ENCODE measurements at places on chromosomes 1 and 21. TPM values are rescaled to one million over a fixed set of nuclear protein-coding genes. Genes with fewer than 3 reads are reported as not detected.
A peak's percentile ranks its signal among the peaks of the same experiment; 100 is the strongest.

- no peak overlapping the region for H3K4me3 ChIP-seq
- H3K4me1 ChIP-seq: no peaks in the 10 kb centered on the region
- no peak overlapping the region for H3K27ac ChIP-seq
- H3K27me3 ChIP-seq: no peaks in the 10 kb centered on the region
These were observed 50.1 kb downstream of the NDUFS5 start for GRCh38 chr1:39076127-39076798.

GRCh38 chr1:158155673-158156072, 25.0 kb upstream of the CD1D start:
- H3K36me3 ChIP-seq: no peaks in the 10 kb centered on the region
- H3K4me3 ChIP-seq: no peak overlapping the region
- peaks cover 17% of the 10 kb centered on the region for H3K27me3 ChIP-seq
- no peaks in the 10 kb centered on the region for H3K4me1 ChIP-seq
- no peak for DNase-seq

GRCh38 chr1:175204330-175204729, 11.8 kb upstream of the KIAA0040 start:
- H3K4me1 ChIP-seq: peaks cover 20% of the 10 kb centered on the region
- H3K4me3 ChIP-seq: no peak overlapping the region
- no peak overlapping the region for H3K27ac ChIP-seq
- no peak for DNase-seq
- no peaks in the 10 kb centered on the region for H3K27me3 ChIP-seq

The C1orf87 gene
- total RNA-seq: not detected

- H3K4me1 ChIP-seq: no peaks in the 10 kb centered on the region
- no peak overlapping the region for H3K27ac ChIP-seq
- H3K4me3 ChIP-seq: no peak overlapping the region
These were observed 98.4 kb upstream of the KAZN start for GRCh38 chr1:14500041-14500440.

The GOLT1A gene
- not detected for total RNA-seq

The ADCY10 gene
- total RNA-seq: not detected

The TMEM269 gene
- not detected for total RNA-seq

The FAM229A gene
- 11.6 TPM for total RNA-seq

The TDRD5 gene
- not detected for total RNA-seq

The LENEP gene
- 0.88 TPM for total RNA-seq

- no peaks in the 10 kb centered on the region for H3K4me1 ChIP-seq
- no peak overlapping the region for H3K4me3 ChIP-seq
- no peaks in the 10 kb centered on the region for H3K36me3 ChIP-seq
- no peaks in the 10 kb centered on the region for H3K27me3 ChIP-seq
These were observed 24.2 kb upstream of the CACNA1E start for GRCh38 chr1:181459067-181459466.

- DNase-seq: no peak
- no peak overlapping the region for H3K4me3 ChIP-seq
- H3K27me3 ChIP-seq: peaks cover 33% of the 10 kb centered on the region
These were observed 3.7 kb upstream of the TMEM9 start for GRCh38 chr1:201157949-201158348.

DNA sequence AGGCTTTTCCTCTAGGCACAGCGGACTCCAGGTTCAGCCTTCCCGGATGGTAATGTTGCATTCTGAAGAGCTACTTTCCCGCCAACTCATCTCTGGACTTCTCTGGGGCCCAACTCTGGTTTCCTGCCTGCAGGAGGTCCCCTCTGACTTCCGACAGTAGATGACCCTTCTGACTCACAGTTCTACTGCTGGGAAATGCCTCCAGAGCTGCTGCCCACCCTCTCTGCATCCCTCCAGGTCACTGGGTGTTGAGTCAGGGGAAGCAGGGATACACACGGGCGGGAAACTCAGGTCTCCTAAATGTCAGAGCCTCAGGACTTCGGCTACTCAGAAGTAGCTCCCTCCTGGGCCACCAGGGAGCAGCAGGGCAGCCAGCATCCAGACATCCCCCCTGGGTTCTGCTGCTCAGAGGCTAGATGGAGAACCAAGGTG, 2.1 kb upstream of the KIF21B start:
- peak; percentile 47 for DNase-seq
- H3K27ac ChIP-seq: no peak overlapping the region
- H3K27me3 ChIP-seq: no peaks in the 10 kb centered on the region
- H3K36me3 ChIP-seq: no peaks in the 10 kb centered on the region

DNA sequence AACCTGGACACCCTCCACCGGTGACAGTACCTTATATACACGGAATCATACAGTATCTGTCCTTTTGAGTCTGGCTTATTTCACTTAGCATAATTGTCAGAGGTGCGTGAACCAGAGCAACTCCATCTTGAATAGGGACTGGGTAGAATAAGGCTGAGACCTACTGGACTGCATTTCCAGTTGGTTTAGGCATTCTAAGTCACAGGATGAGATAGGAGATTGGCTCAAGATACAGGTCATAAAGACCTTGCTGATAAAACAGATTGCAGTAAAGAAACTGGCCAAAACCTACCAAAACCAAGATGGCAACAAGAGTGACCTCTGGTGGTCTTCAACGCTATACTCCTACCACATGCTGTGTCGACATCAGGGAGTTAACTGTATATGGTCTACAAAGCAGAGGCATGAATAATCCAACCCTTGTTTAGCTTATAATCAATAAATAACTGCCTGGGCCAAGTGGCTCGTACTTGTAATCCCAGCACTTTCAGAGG, 1.4 kb upstream of the FDPS start:
- no peak overlapping the region for H3K4me3 ChIP-seq
- H3K27me3 ChIP-seq: no peaks in the 10 kb centered on the region
- H3K36me3 ChIP-seq: peaks cover 3% of the 10 kb centered on the region
- peak; percentile 50 for DNase-seq
- peak overlapping the region; percentile 88 for H3K27ac ChIP-seq

The CFAP74 gene
- not detected for total RNA-seq

DNA sequence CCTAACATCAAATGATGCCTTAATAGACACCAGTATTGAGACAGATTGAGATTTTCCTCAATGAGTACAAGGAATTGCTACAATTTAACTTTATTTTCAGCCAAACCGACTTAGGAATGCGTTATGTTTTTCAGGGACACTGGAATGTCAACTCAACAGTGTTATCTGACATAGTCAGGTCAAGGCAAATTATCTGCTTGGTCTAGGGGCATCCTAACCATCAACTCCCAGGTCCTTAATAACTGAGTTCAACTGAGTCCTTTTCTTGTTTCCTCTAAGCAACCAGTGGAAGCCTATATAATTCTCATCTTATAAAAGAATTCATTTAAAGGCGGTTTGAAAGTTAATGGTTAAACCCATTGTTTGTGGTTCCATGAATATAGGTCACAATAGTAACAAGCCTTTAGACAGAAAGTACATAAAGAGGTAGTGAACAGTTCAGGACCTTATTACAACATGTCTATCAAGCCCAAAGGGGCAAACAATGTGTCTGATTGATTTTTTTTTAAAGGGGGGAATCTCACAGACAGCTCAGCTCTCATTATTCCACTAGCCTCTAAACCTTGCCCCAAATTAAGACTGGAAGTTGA, 32.3 kb upstream of the NR5A2 start:
- H3K27ac ChIP-seq: no peak overlapping the region
- no peak for DNase-seq
- no peaks in the 10 kb centered on the region for H3K36me3 ChIP-seq
- H3K4me3 ChIP-seq: no peak overlapping the region
- no peaks in the 10 kb centered on the region for H3K4me1 ChIP-seq
- no peaks in the 10 kb centered on the region for H3K27me3 ChIP-seq

The SPATA46 gene
- not detected for total RNA-seq

DNA sequence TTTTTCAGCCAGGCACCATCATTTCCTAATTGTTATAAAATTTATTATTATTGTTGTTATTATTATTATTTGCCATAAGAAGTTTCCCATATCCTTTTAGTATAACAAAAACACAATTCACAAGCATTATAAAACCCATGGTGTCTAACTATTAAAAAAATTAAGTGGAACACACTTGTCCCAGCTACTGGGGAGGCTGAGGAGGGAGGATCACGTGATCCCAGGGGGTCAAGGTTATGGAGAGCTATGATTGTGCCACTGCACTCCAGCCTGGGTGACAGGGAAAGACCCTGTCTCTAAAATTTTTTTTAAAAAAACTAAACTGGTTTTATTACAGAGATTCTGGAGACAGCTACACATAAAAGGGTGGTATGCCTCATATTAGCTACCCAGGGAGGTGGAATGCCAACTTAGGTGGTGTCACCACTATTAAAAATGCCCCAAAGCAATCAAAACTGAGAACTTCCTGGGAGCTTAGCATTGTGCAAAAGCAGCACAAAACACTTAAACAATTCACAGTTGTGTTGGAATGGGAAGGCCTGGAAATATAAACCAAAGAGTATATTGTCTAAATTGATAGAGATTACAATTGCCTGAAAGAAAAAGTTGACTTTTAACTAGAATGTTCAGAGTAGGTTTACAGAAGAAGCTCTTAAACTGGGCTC, 8.7 kb upstream of the RGS4 start:
- DNase-seq: no peak
- no peaks in the 10 kb centered on the region for H3K27me3 ChIP-seq
- H3K4me1 ChIP-seq: no peaks in the 10 kb centered on the region
- H3K4me3 ChIP-seq: no peak overlapping the region

DNA sequence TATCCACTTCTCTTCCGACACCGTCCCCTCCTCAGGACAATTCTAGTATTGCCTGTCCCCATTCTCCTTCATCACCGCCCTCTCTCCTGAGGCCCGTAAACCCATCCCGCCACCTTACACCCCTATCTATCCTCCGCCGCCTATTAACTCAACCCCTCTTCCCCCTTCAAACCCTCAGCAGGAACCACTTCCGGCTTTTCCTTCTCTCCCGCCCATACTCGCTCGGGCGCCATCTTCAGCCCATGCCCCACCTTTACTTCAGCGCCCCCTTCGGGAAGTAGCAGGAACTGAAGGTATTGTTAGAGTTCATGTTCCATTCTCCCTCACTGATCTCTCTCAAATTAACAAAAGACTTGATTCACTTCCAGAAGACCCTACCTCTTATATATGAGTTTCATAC, 31.6 kb downstream of the VN1R5 start:
- no peak for DNase-seq
- no peak overlapping the region for H3K27ac ChIP-seq
- no peaks in the 10 kb centered on the region for H3K36me3 ChIP-seq
- H3K4me1 ChIP-seq: no peaks in the 10 kb centered on the region
- no peak overlapping the region for H3K4me3 ChIP-seq

DNA sequence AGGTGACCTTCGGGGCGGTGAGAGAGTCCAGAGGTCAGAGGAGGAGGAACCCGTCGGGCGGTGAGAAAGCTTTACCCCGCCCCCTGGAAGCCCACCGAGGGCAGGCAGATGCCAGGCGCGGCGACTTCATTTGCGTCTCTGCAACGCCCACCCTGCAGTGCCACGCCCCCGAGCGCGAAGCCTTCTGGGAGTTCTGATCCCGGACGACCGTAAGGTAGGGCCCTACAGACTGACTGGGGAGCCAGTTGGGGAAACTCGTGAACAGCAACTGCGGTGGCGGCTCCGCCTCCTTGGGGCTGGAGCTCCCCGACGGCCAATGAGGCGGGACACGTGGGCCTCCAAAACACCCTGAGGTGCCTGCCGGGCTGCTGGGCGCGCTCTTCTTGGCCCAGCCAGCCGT, 46.0 kb upstream of the EDARADD start:
- no peak overlapping the region for H3K27ac ChIP-seq
- DNase-seq: no peak
- no peaks in the 10 kb centered on the region for H3K4me1 ChIP-seq

DNA sequence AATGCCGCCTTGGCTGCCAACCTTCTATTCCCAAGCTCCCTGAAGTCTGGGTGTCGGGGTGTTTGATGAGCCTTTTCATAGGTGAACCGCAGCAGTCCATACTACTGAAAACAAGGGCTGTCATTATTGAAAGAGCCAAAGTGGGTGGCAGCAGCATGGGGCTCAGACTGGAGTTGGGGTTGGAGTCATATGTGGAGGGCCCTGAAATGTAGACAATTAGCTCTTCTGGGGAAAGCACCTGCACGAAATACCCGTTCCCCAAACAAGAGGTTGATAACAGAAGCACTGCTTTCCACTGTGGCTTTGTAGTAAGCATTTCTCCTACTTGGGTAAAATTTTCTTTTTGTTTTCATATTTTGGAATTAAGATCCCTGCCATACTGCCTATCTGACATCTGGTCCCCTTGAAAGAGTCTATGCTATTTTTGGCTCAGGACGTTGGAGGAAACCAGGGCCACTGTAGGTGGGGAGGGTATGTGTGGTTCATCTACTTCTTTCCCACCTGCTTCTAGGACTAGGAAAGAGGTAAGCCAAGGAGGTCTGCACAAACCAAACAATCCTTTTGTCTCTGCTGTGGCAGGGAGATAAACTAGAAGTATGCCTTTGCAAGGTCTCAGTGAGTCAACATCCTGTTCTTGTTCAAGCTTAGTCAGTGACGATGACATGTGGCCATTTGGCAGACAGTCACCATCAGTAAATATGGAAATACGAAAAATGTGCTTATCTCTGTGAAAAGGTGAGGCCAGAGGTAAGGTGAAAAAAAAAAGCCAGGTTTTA, 197.0 kb upstream of the UBE2U start:
- H3K27me3 ChIP-seq: no peaks in the 10 kb centered on the region
- H3K4me1 ChIP-seq: peaks cover 14% of the 10 kb centered on the region
- peak; percentile 84 for DNase-seq
- no peaks in the 10 kb centered on the region for H3K36me3 ChIP-seq
- no peak overlapping the region for H3K4me3 ChIP-seq
- peak overlapping the region; percentile 57 for H3K27ac ChIP-seq

DNA sequence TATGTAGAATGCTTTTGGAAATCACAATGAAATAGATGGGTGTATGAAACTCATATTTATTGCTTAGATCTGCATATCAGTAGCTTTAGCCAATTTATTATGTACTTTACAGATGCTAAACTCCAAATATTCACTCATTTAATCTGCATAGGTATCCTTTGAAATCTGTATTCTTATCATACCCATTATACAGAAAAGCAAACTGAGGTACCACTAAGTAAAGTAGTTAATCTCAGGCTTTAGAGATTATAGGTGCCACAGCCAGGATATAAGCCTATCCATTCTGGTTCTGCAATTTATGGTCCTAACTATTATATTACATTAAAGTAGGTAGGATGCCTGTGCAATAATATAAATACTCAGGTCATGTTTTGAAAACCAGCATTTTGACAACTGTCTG, 369.4 kb downstream of the NCAM2 start:
- H3K4me1 ChIP-seq: no peaks in the 10 kb centered on the region
- DNase-seq: no peak
- no peak overlapping the region for H3K4me3 ChIP-seq
- no peaks in the 10 kb centered on the region for H3K36me3 ChIP-seq
- no peaks in the 10 kb centered on the region for H3K27me3 ChIP-seq

- H3K4me3 ChIP-seq: peak within 1 kb of the TSS; percentile 3
- DNase-seq: peak; percentile 53
- no peak within 1 kb of the TSS for H3K27ac ChIP-seq
- no peaks in the 10 kb centered on the region for H3K36me3 ChIP-seq
- no peaks in the 10 kb centered on the region for H3K4me1 ChIP-seq
These were observed at the start of gene SAMD11 for GRCh38 chr1:923131-923990. TSS of gene SAMD11 (plus strand) at chr1:923923. CDS start at chr1:924432, 509 bp downstream.

The OR2T29 gene
- not detected for total RNA-seq
